ENCODE measurements at places on chromosomes 2 and 18.

GRCh38 chr2:195509551-195509950 is 147.5 kb upstream of the SLC39A10 start:
- no peak for DNase-seq

GRCh38 chr2:230537531-230537976 is 121.6 kb downstream of the SP100 start:
- DNase-seq = no peak

- peak; percentile 17 for DNase-seq
These were observed 6.9 kb upstream of the FLACC1 start for GRCh38 chr2:201363857-201364560.

- DNase-seq = no peak
These were observed 48.0 kb upstream of the NRXN1 start for GRCh38 chr2:51079945-51080344.

DNA sequence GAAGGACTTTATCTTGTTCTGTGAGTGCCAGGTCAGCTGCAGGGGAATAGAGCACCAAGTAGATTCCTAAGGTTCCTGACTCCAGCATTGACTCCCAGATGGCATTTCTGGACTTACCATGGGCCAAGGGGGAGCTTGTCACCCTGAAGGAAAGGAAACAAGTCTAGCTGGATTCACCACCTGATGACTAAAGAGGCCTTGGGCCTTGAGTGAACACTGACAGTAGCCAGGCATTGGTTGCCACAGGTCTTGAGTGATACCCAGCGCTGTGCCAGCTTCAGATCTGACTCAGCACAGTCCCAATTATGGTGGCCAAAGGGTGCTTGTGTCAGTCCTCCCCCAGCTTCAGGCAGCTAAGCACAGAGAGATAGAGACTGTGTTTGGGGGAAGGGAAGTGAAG is 40.1 kb upstream of the CAPN13 start:
- no peak for DNase-seq

DNA sequence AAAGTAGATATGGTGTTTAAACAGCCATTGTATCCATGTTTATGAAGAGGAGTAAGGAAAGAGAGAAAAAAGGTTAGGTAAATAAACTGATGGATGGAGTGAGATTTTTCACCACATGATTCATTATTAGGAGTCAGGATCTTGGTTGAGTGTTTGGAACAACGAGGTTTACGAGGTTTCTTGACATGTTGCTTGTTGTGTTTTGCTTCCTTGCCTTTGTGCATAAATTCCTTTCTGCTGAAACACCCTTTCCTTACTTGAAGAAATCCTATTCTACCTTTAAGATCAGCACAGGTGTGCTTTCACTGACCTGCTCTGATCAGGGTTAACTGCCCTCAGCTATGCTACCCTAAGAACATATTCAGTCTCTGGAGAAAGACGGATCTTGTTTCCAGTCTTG is 66.6 kb downstream of the EFEMP1 start:
- DNase-seq = no peak

DNA sequence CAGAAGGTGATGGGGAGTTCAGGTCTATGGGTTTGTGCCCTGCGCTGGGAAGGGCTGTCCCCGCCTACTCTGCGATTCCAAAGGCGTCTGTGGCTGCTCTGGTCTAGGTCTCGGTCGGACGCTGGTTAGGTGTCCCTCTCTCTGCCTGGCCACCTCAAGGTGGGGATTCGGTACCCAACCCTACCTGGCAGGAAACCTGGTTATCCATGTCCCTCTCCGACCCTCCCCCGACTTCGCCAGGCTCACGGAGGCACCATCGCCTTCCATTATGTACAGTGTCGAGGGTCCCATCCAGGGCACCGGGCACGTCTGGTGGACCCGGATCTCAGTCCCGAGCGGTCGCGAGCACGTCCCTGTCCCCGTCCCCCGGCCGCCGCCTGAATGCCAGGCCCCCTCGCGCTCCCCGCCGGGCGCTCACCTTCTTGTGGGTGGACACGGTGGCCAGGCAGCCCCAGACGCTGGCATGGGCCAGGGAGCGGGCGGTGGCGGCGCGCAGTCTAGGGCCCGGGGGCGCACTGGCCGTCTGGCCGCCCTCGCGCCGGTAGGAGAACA is 628 bp downstream of the CREG2 start:
- no peak for DNase-seq

- DNase-seq = no peak
These were observed 183.7 kb downstream of the GFPT1 start for GRCh38 chr2:69203166-69203985.

DNA sequence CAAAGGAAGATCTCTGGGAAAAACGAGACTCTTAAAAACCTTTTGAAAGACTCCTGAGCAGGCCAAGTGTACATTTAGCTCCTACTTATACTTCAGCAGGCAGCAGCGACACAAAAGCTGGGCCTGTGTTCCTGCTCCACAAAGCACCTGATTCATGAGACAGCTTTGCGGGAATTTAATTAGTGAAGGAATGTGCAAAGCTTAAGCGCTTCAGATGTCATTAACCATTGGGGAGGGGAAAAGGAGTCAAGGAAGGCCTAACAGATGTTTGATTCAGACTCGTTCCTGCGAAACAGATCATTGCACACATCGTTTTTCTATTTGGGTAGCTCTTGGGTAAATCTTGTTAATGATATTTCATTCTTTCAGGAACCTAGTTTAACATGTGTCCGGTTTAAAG is 125.9 kb downstream of the MAIP1 start:
- DNase-seq = no peak

- no peak for DNase-seq
These were observed 70.5 kb upstream of the TFCP2L1 start for GRCh38 chr2:121355488-121355887.
